Neural cell (in vitro differentiated cells): ENCODE measurements at places on chromosomes 12 and 14. TPM values are rescaled to one million over a fixed set of nuclear protein-coding genes. Genes with fewer than 3 reads are reported as not detected.

Gene LPAR5
- polyA plus RNA-seq, result 0.48 TPM in 1 of 2 replicates, not detected in the other

Gene IL31
- polyA plus RNA-seq, result not detected in 2 replicates

Gene SERPINA10
- polyA plus RNA-seq, result not detected in 2 replicates

Gene USP15
- polyA plus RNA-seq, result 110 and 113 TPM in 2 replicates

Gene TEX52
- polyA plus RNA-seq, result not detected in 2 replicates

Gene RND1
- polyA plus RNA-seq, result 1.3 and 5.8 TPM in 2 replicates

Gene TCL1B
- polyA plus RNA-seq, result not detected in 2 replicates

Gene SMCO3
- polyA plus RNA-seq, result 2.7 and 3.7 TPM in 2 replicates

Gene LMNTD1
- polyA plus RNA-seq, result not detected in 2 replicates

Gene PPP1R36
- polyA plus RNA-seq, result not detected in 2 replicates

Gene SLC11A2
- 62.3 and 69.5 TPM in 2 replicates for polyA plus RNA-seq

Gene KIF5A
- polyA plus RNA-seq, result 58.8 and 67.5 TPM in 2 replicates

Gene CSRNP2
- 114 and 123 TPM in 2 replicates for polyA plus RNA-seq

Gene BIN2
- polyA plus RNA-seq, result not detected in 2 replicates

Gene EAPP
- 103 and 112 TPM in 2 replicates for polyA plus RNA-seq

Gene ZBTB42
- polyA plus RNA-seq, result not detected in 2 replicates

Gene DHRS2
- polyA plus RNA-seq, result 1.3 and 2.1 TPM in 2 replicates

Gene PLEKHD1
- 0.52 TPM in 1 of 2 replicates, not detected in the other for polyA plus RNA-seq

Gene ADGRD1
- polyA plus RNA-seq, result 1.7 and 2.2 TPM in 2 replicates

Gene ZNF84
- 158 and 191 TPM in 2 replicates for polyA plus RNA-seq

Gene TOMM20L
- not detected in 2 replicates for polyA plus RNA-seq

Gene SERPINA9
- polyA plus RNA-seq, result not detected in 2 replicates

Gene CLEC12A
- not detected in 2 replicates for polyA plus RNA-seq

Gene LIN7A
- 31.5 and 36.4 TPM in 2 replicates for polyA plus RNA-seq

Gene OTOGL
- polyA plus RNA-seq, result 0.33 and 0.88 TPM in 2 replicates

Gene KCNA5
- polyA plus RNA-seq, result 7.5 and 8.6 TPM in 2 replicates

Gene CELA1
- polyA plus RNA-seq, result not detected in 2 replicates

Gene KLC1
- polyA plus RNA-seq, result 1,243 and 1,272 TPM in 2 replicates

Gene SERPINA1
- polyA plus RNA-seq, result not detected in 2 replicates

Gene CCDC184
- 35.3 and 40.2 TPM in 2 replicates for polyA plus RNA-seq

Gene GLIPR1L2
- 0.89 and 1.0 TPM in 2 replicates for polyA plus RNA-seq

Gene SUSD6
- 5.1 and 5.2 TPM in 2 replicates for polyA plus RNA-seq

Gene ANHX
- not detected in 2 replicates for polyA plus RNA-seq

Gene BDKRB1
- not detected in 2 replicates for polyA plus RNA-seq

Gene DDN
- 0.20 and 0.51 TPM in 2 replicates for polyA plus RNA-seq

Gene STYK1
- 0.24 and 0.26 TPM in 2 replicates for polyA plus RNA-seq

Gene ZNF891
- 9.4 and 10.4 TPM in 2 replicates for polyA plus RNA-seq

Gene UNC79
- 22.6 and 26.0 TPM in 2 replicates for polyA plus RNA-seq

Gene TAS2R8
- polyA plus RNA-seq, result 0.59 and 1.6 TPM in 2 replicates

Gene KRT73
- not detected in 2 replicates for polyA plus RNA-seq

Gene DPF3
- polyA plus RNA-seq, result 2.9 and 5.7 TPM in 2 replicates

Gene HPD
- polyA plus RNA-seq, result not detected in 2 replicates

Gene SIX6
- not detected in 2 replicates for polyA plus RNA-seq

Gene GZMB
- polyA plus RNA-seq, result not detected in 2 replicates

Gene ACTN1
- polyA plus RNA-seq, result 8.2 and 10.8 TPM in 2 replicates

Gene HELB
- 1.8 and 2.6 TPM in 2 replicates for polyA plus RNA-seq

Gene ORAI1
- polyA plus RNA-seq, result 0.78 and 5.2 TPM in 2 replicates

Gene RAB15
- 42.0 and 56.4 TPM in 2 replicates for polyA plus RNA-seq

Gene GPR68
- 2.1 and 4.5 TPM in 2 replicates for polyA plus RNA-seq

Gene SLC17A8
- 0.08 and 0.22 TPM in 2 replicates for polyA plus RNA-seq

Gene NACA
- 1,595 and 1,797 TPM in 2 replicates for polyA plus RNA-seq
